CD8-positive, alpha-beta memory T cell (primary cell): ENCODE measurements at places on chromosomes 1 and 21. TPM values are rescaled to one million over a fixed set of nuclear protein-coding genes. Genes with fewer than 3 reads are reported as not detected.

The MYOM3 gene
- not detected for polyA plus RNA-seq

The TPTE gene
- not detected for polyA plus RNA-seq

The DAB1 gene
- 1.7 TPM for polyA plus RNA-seq

The KDM5B gene
- 14.2 TPM for polyA plus RNA-seq

The FAM229A gene
- 0.40 TPM for polyA plus RNA-seq

The AMY1A gene
- not detected for polyA plus RNA-seq

The RGS16 gene
- polyA plus RNA-seq = 0.21 TPM

The GPR25 gene
- polyA plus RNA-seq = 34.0 TPM

The ZNF697 gene
- not detected for polyA plus RNA-seq

The CFAP141 gene
- not detected for polyA plus RNA-seq

The SPTA1 gene
- polyA plus RNA-seq = not detected

The F13B gene
- polyA plus RNA-seq = not detected

The SELP gene
- 2.7 TPM for polyA plus RNA-seq

The CFH gene
- polyA plus RNA-seq = 11.2 TPM

The ASTN1 gene
- polyA plus RNA-seq = not detected

The GBP2 gene
- polyA plus RNA-seq = 148 TPM

The TNFRSF1B gene
- polyA plus RNA-seq = 164 TPM

The KCNJ15 gene
- polyA plus RNA-seq = not detected

The TTC4 gene
- polyA plus RNA-seq = 23.8 TPM

The CELA3B gene
- not detected for polyA plus RNA-seq

The COA6 gene
- 40.1 TPM for polyA plus RNA-seq

The GUCA2A gene
- polyA plus RNA-seq = not detected

The MYOG gene
- not detected for polyA plus RNA-seq

The PTCH2 gene
- not detected for polyA plus RNA-seq

The CLCA2 gene
- polyA plus RNA-seq = not detected

The TNFSF4 gene
- 0.64 TPM for polyA plus RNA-seq

The HCRTR1 gene
- not detected for polyA plus RNA-seq

The LRRC7 gene
- not detected for polyA plus RNA-seq

The PPIAL4G gene
- not detected for polyA plus RNA-seq

The RAP1GAP gene
- not detected for polyA plus RNA-seq

The MAD2L2 gene
- polyA plus RNA-seq = 57.2 TPM

The ZNF683 gene
- 205 TPM for polyA plus RNA-seq

The TPRG1L gene
- 47.7 TPM for polyA plus RNA-seq

The HHAT gene
- 4.6 TPM for polyA plus RNA-seq

The CD5L gene
- not detected for polyA plus RNA-seq

The NIBAN1 gene
- 40.0 TPM for polyA plus RNA-seq

The SPRR2A gene
- polyA plus RNA-seq = not detected

The PDE9A gene
- polyA plus RNA-seq = 1.7 TPM

The KLF17 gene
- not detected for polyA plus RNA-seq

The VASH2 gene
- not detected for polyA plus RNA-seq

The C8A gene
- not detected for polyA plus RNA-seq

The A3GALT2 gene
- polyA plus RNA-seq = not detected

The RNU1-3 gene
- polyA plus RNA-seq = not detected

The SLC35F3 gene
- 0.21 TPM for polyA plus RNA-seq

The CNR2 gene
- 5.3 TPM for polyA plus RNA-seq

The IRF6 gene
- 1.0 TPM for polyA plus RNA-seq
